ENCODE measurements at places on chromosomes 6 and 20.

DNA sequence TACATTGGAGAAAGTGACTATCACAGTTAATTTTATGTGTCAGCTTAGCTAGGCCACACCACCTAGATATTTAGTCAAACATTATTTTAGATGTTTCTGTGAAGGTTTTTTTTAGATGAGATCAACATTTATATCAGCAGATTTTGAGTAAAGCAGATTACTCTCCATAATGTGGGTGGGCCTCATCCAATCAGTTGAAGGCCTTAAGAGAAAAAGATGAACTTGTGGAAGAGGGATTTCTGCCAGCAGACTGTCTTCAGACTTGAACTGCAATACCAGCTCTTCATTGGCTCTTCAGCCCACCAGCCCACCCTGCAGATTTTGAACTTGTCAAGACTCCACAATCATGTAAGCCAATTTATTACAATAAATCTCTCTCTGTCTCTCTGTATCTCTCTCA, 25.1 kb upstream of the FBXO30 start:
- DNase-seq = no peak

GRCh38 chr6:145075425-145075824, 659.9 kb downstream of the EPM2A start:
- DNase-seq = no peak

DNA sequence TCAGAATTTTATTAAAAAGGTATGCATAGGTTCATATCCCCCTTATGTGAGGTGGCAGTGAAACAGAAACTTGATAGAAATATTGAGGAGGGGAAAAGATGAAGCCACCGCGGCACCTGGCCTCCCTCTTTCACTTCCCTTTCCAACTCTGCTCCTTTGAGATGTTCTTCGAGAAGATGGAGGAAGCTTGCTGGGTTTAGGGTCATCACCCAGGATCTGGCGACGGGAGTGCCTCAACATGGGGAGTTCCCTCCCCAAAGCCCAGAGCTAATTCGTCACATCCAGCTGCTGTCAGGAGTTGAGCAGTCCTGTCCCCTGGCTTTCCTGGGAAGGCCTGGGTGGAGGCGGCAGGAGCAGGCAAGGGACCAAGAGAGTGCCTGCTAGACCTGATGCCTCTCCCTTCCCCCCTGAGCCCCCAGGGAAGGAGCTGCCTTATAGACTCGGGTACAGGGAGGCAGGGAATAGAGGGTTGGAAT, 29.1 kb downstream of the RREB1 start:
- no peak for DNase-seq

DNA sequence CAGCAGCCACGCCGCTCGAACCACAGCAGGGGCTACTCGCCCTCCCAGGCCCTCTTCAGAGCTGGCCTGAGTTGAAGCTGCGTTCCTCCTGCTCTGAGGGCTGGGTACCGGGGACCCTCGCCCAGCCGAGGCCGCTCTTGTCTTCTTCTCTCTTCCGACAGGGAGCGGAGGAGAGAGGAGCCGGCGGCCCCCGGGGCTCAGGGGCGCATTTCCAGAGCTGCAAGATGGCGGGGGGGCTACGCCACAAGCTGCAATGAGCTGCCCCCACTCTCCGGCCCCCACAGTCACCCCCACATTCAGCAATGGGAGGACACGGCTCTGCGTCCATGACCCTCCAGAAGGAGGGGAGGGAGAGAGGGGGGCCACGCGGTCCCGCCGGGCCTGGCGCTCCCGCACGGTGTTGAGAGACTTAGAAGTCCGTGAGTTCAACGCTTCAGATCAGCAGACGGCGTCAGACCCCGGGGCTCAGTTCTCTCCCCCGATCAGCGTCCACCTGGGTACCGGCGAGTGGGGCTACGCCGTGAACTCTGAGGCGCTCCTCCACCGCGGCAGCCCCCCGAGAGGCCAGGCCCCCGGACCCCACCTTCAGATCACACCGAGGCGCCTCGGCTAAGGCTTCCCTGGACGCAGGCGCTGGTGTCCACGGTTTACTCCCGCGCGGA, 31.6 kb downstream of the SLC2A4RG start:
- DNase-seq = no peak

Measured in stimulated activated CD8-positive, alpha-beta memory T cell treated with anti-CD3 and anti-CD28 coated beads, Interleukin-7, amount 100 ng/mL, for 1 hour (primary cell).